Neuronal stem cell (in vitro differentiated cells): ENCODE measurements at places on chromosomes 3 and 15.

DNA sequence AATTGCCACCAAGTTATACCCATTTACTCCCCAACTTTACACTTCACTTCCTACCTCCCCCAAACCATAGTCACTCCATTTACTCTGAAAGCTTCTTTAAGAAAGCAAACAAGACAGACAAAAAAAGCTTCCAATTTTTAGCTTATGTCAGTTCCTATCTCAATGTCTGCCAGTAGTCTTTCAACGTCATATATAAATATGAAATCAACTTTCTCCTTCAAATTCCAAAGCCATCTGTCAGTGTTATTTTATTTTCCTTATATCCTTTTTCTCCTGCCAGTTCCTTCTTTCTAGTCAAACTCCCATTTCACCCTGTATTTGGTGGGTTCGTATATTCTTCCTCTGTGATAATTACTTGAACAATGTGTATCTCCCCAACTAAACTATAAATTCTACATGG is 85.8 kb upstream of the CMC1 start:
- DNase-seq: no peak
- no peaks in the 10 kb centered on the region for H3K36me3 ChIP-seq

GRCh38 chr15:90022345-90022744 is 21.2 kb downstream of the ZNF710 start:
- DNase-seq: no peak
- peaks cover 3% of the 10 kb centered on the region for H3K36me3 ChIP-seq
- H3K27ac ChIP-seq: no peak overlapping the region
- no peaks in the 10 kb centered on the region for H3K27me3 ChIP-seq

- H3K27me3 ChIP-seq: no peaks in the 10 kb centered on the region
- peaks cover 22% of the 10 kb centered on the region for H3K36me3 ChIP-seq
- peaks cover 12% of the 10 kb centered on the region for H3K4me1 ChIP-seq
Observed at GRCh38 chr3:138114988-138115971, at the start of gene DZIP1L. Gene DZIP1L (minus strand): TSS chr3:138115608. CDS start chr3:138103971, 11,637 bp downstream.

DNA sequence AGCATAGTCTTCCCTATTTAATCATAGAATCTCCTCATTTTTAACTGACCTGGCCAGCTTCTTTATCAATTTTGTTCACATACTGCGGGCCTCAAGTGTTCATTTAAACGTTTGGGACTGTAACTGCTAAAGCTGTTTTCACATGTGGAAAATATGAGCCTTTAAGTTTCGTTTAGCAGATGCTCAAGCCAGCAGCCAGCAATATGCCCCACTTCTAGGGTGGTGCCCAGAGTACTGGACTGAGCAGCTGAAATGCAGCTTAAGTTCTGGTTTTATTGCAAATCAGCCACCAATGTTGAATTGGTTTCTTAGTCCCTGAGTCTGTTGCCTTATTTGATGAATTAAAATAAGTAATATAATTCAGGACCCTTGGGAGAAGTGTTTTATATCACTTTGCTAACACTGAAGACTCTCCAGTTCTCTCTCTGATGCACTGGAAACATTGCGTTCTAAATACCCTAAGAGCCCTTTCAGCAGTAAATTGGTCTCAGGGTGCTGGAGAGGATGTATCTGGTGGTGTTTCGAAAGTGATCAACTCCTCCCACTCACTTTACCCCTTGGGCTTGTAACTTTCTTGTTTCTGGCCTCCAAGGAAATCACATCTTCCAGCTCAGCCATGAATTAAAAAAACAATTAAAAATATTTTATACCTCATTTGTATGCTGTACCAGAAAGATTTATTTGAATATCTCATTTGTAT is 61.7 kb downstream of the B3GALNT1 start:
- DNase-seq: no peak
- no peak overlapping the region for H3K4me3 ChIP-seq
- H3K27ac ChIP-seq: no peak overlapping the region
- peaks cover 4% of the 10 kb centered on the region for H3K4me1 ChIP-seq
- H3K36me3 ChIP-seq: no peaks in the 10 kb centered on the region

- H3K4me3 ChIP-seq: no peak overlapping the region
- H3K27ac ChIP-seq: no peak overlapping the region
- no peak for DNase-seq
- no peaks in the 10 kb centered on the region for H3K36me3 ChIP-seq
- no peaks in the 10 kb centered on the region for H3K27me3 ChIP-seq
Observed at GRCh38 chr3:162072656-162073164, 576.1 kb downstream of the OTOL1 start.

DNA sequence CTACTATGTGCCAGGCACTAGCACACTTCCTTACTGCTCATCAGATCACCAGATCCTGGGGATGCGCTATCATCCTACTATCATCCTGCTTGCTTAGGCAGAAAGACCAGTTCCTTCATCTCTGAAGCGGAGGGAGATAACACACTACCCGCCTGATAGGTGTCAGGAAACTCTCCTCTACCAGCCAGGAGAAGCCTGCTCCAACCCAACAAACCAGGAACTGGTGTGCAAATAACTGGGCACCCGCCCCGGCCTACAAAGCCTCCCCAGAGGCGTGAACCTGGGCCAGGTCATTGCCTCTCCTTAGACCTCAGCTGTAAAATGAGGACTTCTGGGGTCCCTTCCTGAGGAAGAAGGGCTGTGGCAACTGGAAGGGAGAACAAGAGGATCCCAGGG is 61.5 kb downstream of the HOMER2 start:
- H3K4me3 ChIP-seq: no peak overlapping the region
- no peak overlapping the region for H3K27ac ChIP-seq
- peaks cover 8% of the 10 kb centered on the region for H3K4me1 ChIP-seq
- H3K27me3 ChIP-seq: no peaks in the 10 kb centered on the region

- no peak overlapping the region for H3K4me3 ChIP-seq
- peaks cover 26% of the 10 kb centered on the region for H3K36me3 ChIP-seq
- DNase-seq: no peak
- H3K4me1 ChIP-seq: no peaks in the 10 kb centered on the region
Observed at GRCh38 chr3:50584391-50584790, 15.1 kb downstream of the HEMK1 start.
